ENCODE measurements at places on chromosomes 3 and 15.

- DNase-seq, result no peak
Measured at GRCh38 chr3:106530367-106530766, 661.6 kb upstream of the CBLB start.

DNA sequence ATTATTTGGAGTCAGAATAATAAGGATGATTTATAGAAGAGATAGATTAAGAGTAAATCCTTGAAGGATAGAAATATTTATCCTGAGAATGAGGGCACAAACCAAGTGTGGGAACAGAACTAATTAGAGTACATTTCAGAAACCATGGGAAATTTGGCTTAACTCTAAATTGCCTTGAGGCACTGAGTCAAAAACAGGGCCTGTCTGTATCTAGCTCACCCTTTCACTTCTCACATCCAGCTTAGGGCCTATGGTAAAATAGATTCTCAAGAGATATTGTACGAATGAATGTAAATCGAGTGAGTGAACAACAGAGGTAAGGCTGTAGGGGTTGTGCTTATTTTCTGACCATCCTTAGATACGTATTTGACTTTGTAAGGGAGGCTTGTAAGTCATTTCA, 586.1 kb upstream of the DPPA4 start:
- no peak for DNase-seq

DNA sequence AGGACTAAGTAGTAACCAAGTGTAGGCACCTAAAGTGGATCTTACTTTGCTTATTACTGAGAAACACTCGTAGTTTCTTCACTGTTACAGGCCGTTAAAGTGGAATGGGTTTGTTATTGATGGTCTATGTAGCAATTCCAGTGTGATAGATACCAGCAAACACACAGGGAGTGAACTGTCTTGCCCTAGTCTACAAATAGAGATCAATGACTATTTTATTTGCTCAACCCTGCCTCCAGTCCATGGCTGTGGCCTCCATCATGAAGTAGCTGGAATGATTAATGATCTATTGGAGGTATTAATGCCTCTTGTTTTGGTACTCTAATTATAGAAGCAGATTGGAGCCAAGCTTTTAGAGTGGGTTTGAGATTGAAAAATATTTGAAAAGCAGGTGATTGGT, 362.7 kb upstream of the AZI2 start:
- no peak for DNase-seq

GRCh38 chr15:81097116-81097889, 36.8 kb upstream of the CFAP161 start:
- DNase-seq, result no peak

DNA sequence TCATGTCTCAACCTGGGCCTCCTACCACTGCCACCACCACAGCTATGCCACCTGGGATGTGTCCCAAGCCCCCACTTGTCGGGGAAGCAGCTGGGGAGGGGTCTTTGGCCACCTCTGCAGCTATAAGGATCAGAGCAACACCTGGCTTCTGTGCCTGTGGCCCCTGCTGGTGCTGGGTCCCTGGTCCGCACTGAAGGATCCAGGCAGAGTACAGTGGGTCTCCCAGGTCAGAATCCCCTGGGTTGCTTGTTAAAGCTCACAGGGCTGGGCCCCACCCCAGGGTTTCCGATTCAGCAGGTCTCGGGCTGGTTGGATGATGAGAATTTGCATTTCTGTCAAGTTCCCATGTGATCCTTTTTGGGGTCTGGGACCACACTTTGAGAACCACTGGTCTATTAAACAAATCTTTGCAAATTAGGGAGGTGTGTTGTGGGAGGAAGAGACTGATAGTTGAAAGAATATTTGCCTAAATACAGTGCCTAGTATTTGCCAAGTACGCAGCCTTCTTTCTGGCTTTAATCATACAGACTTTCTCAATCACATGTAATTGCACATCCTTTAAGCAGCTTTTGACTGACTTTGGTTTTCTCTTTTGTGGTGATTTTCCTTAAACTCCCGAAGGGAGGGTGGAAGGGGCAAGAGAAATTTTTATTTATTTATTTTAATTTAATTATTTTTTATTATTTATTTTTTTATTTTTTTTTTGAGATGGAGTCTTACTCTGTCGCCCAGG, 127.3 kb downstream of the IGF1R start:
- no peak for DNase-seq

GRCh38 chr15:45829336-45830153, 194.7 kb downstream of the SQOR start:
- DNase-seq, result no peak

DNA sequence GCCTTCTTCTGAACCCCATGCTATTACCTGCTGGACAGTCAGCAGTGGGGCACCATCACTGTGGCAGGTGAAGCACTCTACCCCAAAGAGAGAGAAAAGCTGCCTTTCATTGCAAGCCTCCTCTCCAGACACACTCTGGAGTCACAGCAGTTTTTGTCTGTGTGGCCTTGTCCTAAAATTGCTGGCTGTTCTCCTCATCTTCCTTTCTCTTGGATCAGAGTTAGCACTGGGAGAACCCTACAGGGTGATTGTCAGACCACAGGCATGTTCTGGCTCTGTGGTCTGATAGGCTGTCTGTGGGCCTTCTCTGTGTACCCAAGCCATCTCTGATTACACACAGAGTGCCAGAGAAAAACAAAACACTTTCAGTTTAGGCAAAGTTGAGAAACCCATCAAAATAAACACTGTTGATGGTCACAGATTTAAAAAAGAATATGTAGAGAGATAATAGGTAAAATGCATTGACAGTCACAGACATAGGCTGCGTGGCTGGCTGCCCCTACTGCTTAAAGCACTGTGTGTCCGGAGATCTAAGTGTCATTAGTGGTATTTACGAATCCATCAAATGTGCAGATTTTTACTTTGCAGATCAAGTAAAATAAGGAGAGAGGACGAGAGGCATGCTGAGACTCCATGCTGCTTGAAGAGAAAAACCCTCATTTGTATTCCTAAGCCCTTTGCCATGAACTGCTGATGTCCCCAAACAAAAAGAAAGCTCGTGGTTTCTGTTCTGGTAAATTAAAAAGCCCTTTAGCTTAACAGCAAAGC, 689.9 kb downstream of the TUSC7 start:
- DNase-seq, result no peak

DNA sequence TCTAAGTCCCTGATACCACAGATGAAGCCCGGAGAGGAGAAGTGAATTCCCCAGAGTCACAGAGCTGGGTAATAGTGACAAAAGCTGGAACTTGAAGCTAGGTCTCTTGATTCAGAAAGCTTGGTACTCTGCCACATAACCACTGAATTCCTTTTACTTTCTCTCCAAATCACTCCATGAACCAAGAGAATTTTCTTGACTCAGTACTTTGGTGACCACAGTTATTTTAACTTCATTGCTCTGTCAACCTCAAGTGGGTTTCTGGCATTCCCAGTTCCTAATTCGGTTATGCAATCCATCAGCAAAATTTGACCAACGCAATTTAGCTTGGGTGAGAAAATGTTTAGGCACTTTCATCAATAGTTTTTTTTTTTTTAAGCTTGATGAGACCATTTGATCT, 61.0 kb upstream of the PPARG start:
- DNase-seq, result no peak

- DNase-seq, result no peak
Measured at GRCh38 chr3:48707157-48707556, 9.9 kb downstream of the IP6K2 start.

DNA sequence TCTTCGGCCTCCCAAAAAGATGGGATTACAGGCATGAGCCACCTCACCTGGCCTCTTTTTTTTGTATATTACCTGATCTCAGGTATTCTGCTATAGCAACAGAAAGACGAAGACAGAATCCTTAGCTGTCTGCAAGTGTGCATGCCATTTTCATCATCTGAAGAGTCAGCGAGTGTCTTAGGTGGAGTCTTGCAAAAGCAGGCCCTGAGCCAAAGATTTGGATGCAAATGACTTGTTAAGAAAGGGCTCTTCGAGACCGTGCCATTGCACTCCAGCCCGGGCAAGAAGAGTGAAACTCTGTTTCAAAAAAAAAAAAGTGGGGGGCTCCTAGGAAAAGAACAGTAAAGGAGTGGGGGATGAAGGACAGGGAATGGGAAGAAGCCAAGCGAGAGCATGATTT, 10.2 kb upstream of the TRIM69 start:
- DNase-seq, result no peak

DNA sequence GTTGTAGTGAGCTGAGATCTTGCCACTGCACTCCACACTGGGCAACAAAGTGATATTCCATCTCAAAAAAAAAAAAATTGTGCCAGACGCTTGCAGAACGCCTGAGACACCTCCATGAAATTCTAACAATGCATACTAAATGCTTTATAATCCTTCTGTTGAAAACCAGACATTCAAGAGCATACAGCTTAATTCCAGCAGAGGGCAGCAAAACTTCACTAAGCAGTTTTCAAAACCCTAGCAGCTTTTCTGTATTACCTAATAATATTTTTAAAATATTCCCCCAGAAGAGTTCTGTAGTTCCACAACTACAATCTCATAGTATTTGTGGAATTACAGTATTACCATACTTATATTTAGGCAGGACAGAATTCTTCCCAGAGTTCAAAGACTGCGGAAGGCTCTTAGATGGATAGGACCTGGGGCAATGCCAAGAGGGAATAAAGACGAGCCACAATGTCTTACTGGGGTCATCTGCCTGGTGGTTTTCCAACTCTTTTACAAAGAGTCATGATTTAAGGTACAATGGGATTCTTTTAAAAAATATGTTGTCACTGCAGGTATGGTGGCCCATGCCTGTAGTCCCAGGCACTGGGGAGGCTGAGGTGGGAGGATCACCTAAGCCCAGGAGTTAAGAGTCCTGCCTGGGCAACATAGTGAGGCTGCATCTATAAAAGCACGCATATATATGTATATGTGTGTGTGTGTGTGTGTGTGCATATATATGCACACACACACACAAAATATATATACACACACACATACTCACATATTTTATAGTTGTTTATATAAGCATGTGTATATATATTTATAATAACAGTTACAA, 19.6 kb upstream of the TASOR start:
- DNase-seq, result no peak

DNA sequence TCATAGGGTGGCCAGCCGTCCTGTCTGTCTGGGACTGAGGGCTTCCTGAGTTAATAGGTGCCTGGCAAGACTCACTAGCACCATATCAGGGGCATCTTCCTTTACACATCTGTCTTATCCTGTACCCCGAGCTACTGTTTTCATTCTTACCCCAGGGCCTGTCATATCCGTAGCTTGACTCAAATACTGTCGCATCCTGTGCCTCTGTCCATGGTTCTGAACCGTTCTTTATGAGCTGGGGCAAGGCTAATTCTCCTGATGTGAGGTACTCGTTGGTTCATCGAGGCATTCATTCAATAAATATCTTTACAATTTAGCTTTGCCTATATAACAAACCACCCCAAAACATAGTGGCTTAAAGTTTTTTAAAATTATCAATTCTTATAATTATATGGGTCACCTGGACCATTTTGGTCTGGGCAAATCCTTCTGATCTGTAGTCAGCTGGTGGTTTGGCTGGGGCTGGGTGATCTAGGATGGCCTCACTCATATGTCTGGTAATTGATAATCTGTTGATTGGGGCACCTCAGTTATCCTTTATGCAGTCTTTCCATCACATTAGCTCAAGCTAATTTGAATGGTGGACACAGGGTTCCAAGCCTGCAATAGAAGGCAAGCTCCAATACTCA, 121.2 kb downstream of the TLE3 start:
- DNase-seq, result peak; percentile 29

- peak; percentile 44 for DNase-seq
Measured at GRCh38 chr15:64507293-64507802, 47.0 kb downstream of the ZNF609 start.

DNA sequence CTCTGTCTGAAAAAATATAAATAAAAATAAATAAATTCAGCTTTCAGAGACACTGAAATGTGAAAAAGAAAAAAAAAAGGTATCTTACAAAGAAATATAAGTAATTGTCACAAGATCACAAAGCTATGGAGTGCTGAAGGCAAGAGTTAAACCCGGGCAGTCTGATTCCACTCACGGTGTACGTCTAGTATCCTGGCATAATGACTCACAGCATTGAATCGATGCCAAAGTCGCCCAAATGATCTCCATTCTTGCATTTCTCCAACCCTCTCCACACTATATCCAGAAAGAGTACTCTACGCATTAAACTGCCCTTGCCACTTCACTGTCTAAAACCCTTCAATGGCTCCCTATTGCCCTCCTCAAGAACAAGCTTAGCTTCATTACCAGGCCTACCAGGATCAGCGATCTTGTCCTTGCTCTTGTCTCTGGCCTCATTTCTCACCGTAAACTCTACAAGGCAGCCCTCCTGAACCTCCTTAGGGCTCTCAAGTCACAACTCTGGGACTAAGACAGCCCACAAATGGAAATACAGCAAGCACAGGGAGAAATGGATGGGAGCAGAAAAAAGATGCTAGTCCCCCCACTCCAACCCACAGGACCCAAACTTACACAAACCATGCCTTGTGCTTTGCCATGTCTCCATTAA, 7.7 kb downstream of the SUCLG2 start:
- DNase-seq, result no peak

DNA sequence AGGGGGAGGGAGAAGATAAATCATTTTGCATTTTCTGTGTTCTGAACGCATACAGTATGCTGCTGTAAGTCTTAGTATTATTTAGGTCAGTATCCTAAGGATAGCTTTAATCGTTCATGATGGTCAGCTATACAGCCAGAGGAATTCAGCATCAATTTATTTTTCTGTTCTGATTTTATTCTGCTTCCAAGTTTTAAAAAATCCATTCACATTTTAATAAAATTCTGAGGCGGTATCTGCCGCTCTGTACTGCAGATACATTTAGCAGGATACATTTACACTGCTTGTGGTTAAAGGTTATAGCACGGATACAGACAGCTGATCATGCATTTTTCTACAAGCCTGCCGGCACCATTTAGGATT, 17.8 kb downstream of the ZBTB38 start:
- DNase-seq, result no peak

- DNase-seq, result no peak
Measured at GRCh38 chr3:5321666-5322340, 134.3 kb downstream of the EDEM1 start.

DNA sequence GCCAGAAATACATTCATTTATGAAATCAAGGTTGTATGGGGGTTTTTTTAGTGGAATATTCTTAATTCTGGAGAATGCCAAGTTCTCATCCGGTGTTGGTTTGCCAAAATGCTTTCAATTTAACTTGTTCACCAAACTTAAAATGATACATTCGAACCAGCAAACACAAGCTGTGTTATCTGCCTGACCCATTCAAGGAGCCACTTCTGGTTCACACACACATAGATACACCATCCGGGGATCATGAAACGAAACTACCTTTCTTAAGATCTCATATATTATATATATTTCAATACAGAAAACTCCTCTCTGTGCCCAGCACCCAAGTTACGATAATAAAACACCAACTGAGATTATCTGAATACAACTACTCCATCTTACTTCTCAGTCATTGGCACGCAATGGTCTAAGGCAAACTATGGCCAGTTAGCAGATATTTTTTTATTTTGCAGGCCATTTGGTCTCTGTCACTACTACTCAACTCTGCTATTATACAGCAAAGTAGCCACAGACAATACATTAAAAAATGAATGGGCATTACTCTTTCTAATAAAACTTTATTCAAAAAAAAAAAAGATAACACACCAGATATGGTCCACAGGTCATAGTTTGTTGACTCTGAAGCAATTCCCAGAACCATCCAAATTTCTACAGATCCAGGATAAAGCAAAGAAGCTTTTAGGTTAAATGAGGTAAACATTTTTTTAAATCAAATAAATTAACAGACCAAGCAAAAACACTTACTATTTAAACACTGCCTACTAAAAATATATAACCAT, 89.6 kb downstream of the TBL1XR1 start:
- no peak for DNase-seq

- no peak for DNase-seq
Measured at GRCh38 chr3:13542142-13542541, 6.8 kb upstream of the FBLN2 start.

- peak; percentile 71 for DNase-seq
Measured at GRCh38 chr3:112642912-112643506, 2.1 kb upstream of the CCDC80 start.

Data from stimulated activated CD8-positive, alpha-beta memory T cell treated with anti-CD3 and anti-CD28 coated beads, Interleukin-7, amount 100 ng/mL, for 48 hours (primary cell).